ENCODE measurements at places on chromosomes 3 and 15.

DNA sequence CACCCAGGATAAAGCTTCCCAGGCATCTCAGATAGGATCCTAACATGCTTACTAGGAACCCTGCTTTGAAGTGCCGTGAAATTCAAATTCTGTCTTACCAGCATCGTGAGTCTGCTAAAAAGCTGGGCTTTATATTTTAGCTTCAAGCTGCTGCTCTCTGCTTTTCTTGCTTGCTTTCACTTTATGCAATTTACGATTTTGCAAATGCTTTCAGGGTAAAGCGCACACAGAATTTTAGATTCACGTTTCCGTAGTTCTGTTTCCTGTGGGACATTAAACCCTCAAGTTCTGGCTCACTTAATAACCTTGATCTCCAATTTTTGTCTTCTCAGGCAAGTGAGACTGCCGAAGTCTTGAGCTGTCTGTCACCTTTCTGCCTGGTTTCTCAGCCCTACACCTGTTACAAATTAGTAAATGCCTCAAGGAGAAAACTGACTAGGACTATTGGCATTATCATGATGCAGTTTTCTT is 170.5 kb upstream of the TGFBR2 start:
- DNase-seq, result no peak

- no peak for DNase-seq
These were observed 111.1 kb upstream of the FOXB1 start for GRCh38 chr15:59892985-59893384.

GRCh38 chr3:124032311-124032880 is 40.5 kb upstream of the ROPN1 start:
- DNase-seq, result no peak

DNA sequence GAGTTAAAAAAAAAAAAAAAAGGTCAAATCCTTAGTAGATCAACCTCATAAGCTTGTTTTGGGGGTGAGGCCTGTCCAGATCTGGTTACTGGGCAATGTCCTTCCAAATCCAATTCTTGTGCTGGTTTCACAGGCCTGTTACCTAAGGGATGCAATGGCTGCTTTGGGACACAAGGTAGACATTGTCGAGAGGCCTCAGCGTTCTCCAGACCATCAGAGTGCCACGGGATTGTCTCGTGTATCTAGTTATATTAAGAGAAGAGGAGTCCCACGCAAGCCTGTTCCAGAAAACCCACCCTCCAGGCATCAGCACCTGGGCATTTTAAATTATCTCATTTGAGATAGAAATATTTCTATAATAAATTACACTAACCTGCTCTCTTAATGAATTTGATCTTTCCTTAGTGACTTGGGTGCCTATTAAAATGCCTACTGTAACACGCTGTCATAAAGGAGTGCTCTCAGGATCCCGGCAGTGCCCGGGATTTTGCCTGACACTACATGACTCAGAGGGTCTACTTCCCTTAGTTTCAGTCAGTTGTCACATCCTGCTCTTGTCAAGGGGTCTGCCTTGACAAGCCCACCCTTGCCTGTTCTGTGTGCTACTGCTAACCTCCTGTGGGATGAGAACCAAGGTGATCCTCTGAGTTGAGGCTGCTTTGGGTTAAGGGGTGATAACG is 116.0 kb downstream of the LIPC start:
- DNase-seq, result no peak

GRCh38 chr15:43939070-43939469 is 112.3 kb downstream of the WDR76 start:
- no peak for DNase-seq

GRCh38 chr3:2036076-2036475 is 62.6 kb upstream of the CNTN4 start:
- DNase-seq, result no peak

DNA sequence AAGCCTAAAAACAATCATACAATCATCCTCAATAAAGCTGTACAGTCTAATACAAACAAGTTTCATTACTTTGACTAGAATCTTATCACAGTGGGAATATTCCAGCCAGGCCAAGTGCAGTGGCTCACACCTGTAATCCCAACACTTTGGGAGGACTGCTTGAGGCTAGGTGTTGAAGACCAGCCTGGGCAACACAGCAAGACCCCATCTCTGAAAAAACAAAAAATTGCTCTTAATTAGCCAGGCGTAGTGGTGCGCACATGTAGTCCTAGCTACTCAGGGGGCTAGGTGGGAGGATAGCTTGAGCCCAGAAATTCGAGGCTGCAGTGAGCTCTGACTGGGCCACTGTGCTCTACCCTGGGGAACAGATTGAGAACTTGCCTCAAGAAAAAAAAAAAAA is 3.3 kb downstream of the RPN1 start:
- DNase-seq, result no peak

DNA sequence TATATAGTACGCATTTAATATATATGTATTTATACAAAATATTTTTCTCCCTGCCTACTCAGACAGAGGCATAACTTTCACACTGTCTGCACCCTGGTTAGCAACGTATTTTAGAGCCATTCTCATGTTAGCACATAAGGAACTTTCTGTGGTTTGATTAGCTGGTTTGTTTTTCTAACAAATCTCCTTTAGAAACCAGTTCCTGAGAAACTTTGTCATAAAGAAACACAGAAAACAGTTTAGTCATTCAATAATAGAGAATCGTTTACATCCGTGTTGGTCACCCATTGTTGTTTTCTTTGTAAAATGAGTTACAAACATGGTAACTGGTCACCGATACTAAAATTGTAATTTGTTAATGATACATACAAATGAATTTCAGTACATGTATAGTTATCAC is 5.9 kb upstream of the NGRN start:
- DNase-seq, result no peak

- DNase-seq, result no peak
These were observed 12.9 kb upstream of the MB21D2 start for GRCh38 chr3:192930577-192930976.

- no peak for DNase-seq
These were observed 106.6 kb downstream of the FOXP1 start for GRCh38 chr3:71476950-71477349.

DNA sequence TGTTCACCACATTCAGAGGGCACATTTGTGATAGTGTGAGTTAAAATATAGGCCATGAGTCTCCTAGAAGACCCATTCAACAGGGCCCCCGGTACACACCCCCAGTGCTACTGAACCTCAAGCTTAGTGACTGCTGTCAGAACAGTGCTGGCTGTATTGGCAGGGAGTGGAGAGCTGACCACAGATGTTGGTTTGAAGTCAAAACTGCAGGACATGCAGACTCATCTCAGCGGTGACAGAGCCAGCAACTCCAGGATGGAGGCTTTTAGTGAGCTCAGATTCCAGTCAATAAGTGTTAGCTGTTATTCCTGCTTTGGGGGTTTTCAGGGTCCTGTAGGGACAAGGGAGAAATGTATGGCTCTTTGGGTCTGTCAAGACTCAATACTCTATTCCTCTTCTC is 29.1 kb downstream of the PRR20G start:
- no peak for DNase-seq

- no peak for DNase-seq
These were observed 153.2 kb upstream of the MEF2A start for GRCh38 chr15:99412626-99413025.

DNA sequence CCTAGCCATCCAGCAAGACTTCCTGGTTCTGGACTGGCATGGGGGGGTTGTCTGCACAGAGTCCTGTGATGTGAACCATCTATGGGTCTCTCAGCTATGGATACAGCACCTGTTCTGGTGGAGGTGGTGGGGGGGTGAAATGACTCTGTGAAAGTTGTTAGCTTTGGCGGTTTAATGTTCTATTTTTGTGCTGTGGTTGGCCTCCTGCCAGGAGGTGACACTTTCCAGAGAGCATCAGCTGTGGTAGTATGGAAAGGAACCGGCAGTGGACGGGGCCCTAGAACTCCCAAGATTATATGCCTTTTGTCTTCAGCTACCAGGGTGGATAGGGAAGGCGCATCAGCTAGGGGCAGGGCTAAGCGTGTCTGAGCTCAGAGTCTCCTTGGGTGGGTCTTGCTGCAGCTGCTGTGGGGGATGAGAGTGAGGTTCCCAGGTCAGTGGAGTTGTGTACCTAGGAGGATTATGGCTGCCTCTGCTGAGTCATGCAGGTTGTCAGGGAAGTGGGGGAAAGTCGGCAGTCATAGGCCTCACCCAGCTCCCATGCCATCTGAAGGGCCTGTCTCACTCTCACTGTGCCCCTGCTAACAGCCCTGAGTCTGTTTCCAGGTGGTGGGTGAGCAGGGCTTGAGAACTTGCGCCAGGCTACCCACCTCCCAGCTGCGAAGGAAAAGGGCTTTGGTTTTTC is 7.1 kb upstream of the LARS2 start:
- DNase-seq, result no peak

GRCh38 chr3:14791343-14791945 is 27.3 kb upstream of the FGD5 start:
- peak; percentile 53 for DNase-seq

- DNase-seq, result no peak
These were observed 453.0 kb upstream of the DPH6 start for GRCh38 chr15:35998663-35999602.

GRCh38 chr15:42267286-42267685 is 5.7 kb upstream of the GANC start:
- DNase-seq, result no peak

DNA sequence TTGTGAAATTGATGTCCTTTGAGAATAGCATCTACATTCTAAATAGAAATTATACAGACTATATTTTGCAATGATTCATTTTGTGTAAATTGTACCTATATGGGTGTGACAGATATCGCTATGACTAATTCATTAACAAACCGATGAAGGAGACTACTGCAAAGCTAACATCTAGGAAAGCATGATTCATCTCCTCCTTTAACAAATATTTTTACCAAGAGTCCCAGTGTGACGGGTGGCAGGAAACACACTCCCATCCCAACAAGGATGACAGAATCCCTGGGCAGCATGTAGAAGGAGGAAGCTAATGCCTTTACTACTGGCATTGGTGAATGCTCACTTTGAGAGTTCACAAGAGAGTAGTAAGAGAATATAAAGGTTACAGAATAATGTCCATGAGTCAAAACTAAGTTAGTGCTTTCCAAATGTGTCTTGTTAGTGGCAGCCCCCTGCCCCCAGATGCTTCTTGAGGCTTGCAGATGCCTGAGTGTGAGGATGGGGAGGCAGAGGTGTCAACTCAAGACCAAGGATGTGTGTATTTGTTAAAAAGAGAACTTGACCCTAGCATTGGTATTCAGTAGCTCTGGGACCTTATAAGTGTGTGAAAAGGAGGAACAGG is 180.6 kb downstream of the FMN1 start:
- no peak for DNase-seq

- no peak for DNase-seq
These were observed 58.3 kb upstream of the CFAP20DC start for GRCh38 chr3:59107856-59108815.

DNA sequence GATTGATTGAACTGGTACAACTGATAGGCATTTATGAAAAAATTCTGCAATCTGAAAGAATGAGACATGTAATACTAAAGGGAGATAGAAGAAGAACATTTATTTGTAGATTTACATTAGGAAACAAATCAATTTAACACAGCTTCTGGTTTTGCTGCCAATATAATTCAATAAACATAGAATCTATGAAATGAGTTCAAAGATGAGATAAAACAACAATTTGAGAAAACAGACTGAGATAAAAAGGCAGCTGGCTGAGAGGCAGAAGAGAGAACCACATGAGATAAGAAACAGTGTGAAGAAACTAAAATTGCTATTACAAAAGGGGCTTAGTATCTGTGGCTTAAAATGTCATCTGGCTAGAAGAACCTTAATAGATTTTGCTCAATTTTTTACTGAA is 176.6 kb downstream of the PYDC2 start:
- DNase-seq, result no peak

- peak; percentile 66 for DNase-seq
These were observed 1.1 kb downstream of the FAM131A start for GRCh38 chr3:184338511-184338945.

GRCh38 chr3:133742351-133743091 is 3.7 kb upstream of the TF start:
- no peak for DNase-seq

DNA sequence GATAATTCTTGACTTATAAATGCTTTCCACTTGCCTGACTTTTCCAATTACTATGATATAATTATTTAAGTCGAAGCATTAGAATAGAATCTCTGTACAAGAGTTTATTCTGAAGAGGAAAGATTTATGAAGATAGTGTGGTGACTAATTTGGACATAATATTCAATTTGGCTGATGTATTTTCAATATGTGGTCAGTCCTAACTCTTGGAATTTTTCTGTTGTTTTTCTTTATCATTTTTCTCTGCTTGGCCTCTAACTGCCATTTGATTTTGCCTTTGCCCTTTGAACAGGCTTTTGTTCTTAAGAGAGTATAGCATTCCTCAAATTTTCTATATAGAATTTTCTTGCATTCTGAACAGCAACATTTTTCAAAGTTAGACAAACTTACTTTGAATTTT is 2.6 kb upstream of the MDFIC2 start:
- no peak for DNase-seq

DNA sequence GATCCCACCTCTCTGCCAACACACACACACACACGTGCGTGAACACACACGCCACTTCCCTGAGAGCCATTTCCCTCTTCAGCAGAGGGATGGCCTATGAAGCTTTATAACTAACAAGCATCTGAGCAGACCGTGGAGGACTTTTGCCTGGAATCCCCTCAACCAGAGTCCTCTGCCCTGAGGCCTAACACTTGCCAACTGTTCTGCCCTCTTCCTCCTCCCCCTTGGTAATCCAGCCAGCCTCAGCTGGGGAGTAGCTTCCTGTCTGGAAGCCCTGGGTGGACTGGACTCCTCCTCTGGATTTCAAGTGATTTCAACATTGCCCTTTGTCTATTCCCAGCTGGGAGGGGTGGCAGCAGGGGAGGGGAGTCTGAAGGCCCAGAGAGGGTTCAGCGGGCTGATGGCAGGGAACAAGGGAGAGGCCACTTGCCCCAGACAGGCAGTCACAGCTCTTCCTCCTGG is 68.4 kb upstream of the HACD2 start:
- no peak for DNase-seq

DNA sequence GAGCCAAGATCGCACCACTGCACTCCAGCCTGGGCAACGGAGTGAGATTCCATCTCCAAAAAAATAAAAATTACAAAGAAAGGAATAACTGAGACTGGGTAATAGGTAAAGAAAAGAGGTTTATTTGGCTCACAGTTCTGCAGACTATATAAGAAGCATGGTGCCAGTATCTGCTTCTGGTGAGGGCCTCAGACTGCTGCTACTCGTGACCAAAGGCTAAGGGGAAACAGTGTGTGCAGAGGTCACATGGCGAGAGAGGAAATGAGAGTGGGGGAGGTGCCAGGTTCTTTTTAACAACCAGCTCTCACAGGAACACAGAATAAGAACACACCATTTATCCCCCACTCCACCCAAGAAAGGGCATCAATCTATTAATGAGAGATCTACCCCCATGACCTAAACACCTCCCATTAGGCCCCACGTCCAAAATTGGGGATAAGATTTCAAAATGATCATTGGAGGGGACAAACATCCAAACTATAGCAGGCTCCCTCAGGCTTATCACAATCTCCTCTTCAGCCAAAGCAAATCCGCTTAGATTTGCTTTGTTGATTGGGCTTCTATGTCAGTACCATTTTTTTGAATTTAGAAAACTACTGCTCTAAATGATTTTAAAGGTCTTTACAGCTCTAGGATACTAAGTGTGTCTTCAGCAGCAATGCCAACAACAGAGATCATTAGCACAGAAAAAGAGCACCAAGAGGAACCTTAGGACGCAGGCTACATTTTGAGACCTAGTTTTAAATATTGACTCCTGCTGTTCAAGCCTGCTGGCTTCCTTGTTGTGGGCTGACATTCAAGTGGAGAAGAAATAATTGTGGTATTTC is 84.2 kb upstream of the TBL1XR1 start:
- DNase-seq, result no peak

- no peak for DNase-seq
These were observed 5.5 kb downstream of the VPS39 start for GRCh38 chr15:42202653-42203052.

GRCh38 chr3:59001675-59002074 is 48.1 kb downstream of the CFAP20DC start:
- peak; percentile 6 for DNase-seq

All from erythroblast (primary cell).